ENCODE measurements at places on chromosomes 5 and 9. TPM values are rescaled to one million over a fixed set of nuclear protein-coding genes. Genes with fewer than 3 reads are reported as not detected.

FOXI1 gene
- total RNA-seq = not detected

CARTPT gene
- total RNA-seq = not detected

AK8 gene
- total RNA-seq = 0.68 TPM

CMYA5 gene
- total RNA-seq = 0.21 TPM

IFNA2 gene
- total RNA-seq = not detected

SVEP1 gene
- total RNA-seq = 0.98 TPM

FAM78A gene
- 6.7 TPM for total RNA-seq

ECPAS gene
- total RNA-seq = 158 TPM

ENC1 gene
- total RNA-seq = 20.2 TPM

CDK5RAP2 gene
- total RNA-seq = 52.2 TPM
